ENCODE measurements at places on chromosomes 5 and 9.

- DNase-seq, result peak; percentile 31
Measured at GRCh38 chr5:158648631-158649030, 451.1 kb downstream of the EBF1 start.

DNA sequence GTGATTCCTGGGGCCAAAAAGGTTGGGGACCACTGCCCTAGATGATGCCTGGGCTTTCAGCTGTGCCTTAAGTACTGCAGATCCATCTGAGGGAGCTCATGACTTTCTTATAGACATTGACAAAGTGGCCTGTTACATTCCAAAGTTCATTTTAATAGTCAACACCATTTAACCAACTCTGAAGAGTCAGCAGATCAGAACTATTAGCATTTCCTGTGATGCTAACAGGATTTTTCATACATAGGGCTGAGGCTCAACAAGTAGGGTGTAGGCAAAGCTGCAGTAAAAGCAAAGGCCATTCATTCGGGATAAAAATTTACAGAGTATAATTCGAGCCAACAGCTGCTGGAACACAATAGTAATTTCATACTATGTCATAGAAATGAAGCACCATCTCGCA, 105.4 kb downstream of the LPAR1 start:
- no peak for DNase-seq

GRCh38 chr5:68593211-68593671, 377.7 kb downstream of the PIK3R1 start:
- DNase-seq, result no peak

GRCh38 chr5:148853868-148854267, 27.5 kb downstream of the ADRB2 start:
- no peak for DNase-seq

DNA sequence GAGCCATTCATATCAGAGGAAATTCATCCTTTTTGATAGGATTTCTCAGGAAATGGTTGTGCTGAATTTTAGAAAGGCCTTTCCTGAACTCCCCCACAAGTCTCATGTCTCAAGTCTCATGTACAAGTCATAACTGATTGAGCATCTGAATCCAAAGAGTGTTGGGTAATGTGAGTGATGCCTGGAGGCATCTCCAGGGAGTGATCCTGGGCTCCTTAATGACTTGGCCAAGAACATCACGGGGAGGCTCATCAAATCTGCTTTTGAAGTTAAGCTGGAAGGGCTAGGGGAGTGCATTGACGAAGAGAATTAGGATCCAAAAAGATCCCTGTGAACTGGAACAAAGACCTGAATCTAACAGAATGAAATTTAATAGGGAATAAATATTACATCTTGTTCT, 79.2 kb downstream of the MAST4 start:
- DNase-seq, result no peak

GRCh38 chr5:30092548-30092947, 1100.9 kb upstream of the CDH6 start:
- DNase-seq, result no peak

- no peak for DNase-seq
Measured at GRCh38 chr9:131963072-131964030, 116.3 kb downstream of the MED27 start.

- DNase-seq, result peak; percentile 87
Measured at GRCh38 chr5:96963267-96963666, 27.4 kb downstream of the LNPEP start.

GRCh38 chr9:95783426-95783975, 92.0 kb upstream of the ERCC6L2 start:
- peak; percentile 48 for DNase-seq

GRCh38 chr9:6014670-6015270, 654 bp downstream of the RANBP6 start:
- DNase-seq, result peak; percentile 30

- DNase-seq, result no peak
Measured at GRCh38 chr9:92920437-92920836, 26.9 kb upstream of the FGD3 start.

- DNase-seq, result no peak
Measured at GRCh38 chr9:22580788-22581187, 134.2 kb downstream of the DMRTA1 start.

DNA sequence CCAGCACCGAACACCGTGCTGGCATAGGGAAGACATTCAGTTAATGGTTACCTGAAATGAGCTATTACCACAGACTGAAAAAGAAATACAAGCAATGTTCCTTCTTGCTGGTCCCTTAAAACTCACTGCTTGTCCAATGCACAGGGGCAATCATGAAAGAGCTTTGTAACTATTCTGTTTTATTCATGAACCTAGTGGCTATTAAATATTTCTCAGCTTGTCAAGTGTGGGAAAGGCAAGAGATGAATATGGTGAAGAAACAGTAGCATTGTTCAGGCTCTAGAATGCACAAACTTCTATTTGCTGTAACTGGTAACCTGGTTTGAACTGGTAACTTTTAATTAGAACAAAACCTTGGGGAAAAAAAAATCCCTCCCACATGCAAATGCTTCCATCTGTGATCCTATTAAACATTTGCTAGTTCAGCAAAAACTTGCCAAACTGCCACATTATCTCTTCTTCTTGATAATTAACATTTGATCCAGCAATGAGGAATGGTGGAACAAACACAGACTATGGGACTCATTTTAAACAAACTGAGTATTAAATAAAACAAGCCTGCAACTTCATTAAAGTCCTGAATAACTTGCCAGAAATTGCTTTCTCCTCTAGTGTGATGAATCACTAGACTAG, 36.1 kb downstream of the YIPF5 start:
- no peak for DNase-seq

DNA sequence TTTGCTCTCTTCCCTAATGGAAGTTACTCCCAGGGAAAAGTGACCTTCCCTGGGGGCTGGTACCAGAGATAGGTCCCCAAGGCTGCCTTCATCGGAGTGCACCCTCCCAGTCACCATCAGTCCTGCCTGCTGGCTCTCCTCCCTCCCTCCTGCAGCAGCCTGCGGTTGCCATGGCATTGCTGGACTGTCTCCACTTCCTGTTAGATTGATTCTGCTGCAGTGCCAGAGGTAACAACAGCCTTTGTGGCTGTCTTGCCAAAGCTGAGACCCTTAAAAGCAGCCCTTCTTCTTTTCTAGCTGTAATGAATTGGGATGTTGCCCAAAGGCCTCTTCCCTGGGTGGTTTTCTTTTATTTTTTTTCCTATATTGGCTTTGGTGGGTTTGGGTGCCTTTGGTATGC, 78.1 kb upstream of the PRLR start:
- DNase-seq, result no peak

DNA sequence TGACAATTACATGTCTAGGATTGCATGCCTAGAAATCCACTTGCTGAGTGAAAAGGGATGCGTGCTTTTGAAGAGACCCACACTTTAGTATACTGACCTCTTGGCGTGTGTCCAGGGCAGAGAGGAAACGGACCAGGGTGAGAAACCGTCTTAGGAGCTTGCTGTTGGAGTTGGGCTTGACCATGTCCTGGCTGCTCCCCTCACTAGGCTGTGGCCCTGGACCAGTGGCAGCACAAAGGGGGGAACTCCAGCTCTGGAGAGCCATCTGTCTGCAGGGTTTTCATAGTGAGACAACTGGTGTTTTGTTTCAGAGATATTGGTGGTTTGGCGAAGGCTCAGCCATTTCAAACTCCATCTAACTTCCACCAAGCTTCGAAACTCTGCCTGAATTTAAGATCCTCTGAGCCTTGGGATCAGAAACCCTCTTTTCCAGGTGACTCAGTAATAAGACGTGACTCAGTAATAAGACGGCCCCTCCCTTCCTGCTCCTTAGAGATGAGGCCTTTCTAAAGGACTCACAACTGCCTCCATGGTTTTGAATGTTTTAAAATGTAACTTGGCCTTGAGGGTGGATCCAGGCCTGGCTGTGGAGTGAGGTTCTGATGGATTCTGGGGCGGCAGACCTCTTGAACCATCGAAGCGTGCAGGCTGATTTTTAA, 165.8 kb downstream of the MELK start:
- peak; percentile 50 for DNase-seq

- DNase-seq, result no peak
Measured at GRCh38 chr5:96243203-96243602, 189.8 kb downstream of the PCSK1 start.

- DNase-seq, result no peak
Measured at GRCh38 chr9:120910643-120911042, 16.0 kb downstream of the TRAF1 start.

- DNase-seq, result no peak
Measured at GRCh38 chr5:43312699-43313034, 545 bp downstream of the HMGCS1 start.

Data from AG20443 (cell line).